ENCODE measurements at places on chromosomes 1 and 21. TPM values are rescaled to one million over a fixed set of nuclear protein-coding genes. Genes with fewer than 3 reads are reported as not detected.

DNA sequence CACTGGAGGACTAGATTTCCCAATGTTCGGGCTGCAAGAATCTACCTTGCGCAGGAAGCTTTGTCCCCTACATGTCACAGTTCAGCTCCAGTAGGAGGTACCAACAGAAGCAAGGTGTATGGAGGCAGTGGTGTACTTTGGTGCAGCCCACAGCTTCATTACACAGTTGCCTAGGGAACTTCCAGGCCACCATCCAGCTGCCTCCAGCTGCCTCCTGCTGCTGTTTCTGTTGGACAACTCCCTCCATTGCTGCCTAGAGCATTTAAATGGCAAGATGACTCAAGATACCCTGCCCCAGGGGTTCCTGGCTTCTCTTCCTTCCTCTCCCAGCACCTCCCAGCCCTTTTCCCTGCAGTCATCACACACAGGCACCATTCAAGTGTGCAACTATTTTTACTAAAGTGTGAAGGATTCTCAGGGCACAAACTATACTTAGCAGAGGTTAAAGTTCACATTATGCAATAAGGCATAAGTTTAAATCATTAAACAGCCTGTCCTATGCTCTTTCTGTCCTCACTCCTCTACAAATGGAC is 39.0 kb upstream of the ATP1A1 start:
- peak overlapping the region; percentile 35 for H3K27ac ChIP-seq
- DNase-seq: peak; percentile 79
- H3K27me3 ChIP-seq: no peaks in the 10 kb centered on the region
- H3K4me1 ChIP-seq: peaks cover 22% of the 10 kb centered on the region
- H3K36me3 ChIP-seq: no peaks in the 10 kb centered on the region

NBPF4 gene
- not detected for total RNA-seq

OR2C3 gene
- total RNA-seq: not detected

TNFRSF9 gene
- total RNA-seq: 1.4 TPM

S100A9 gene
- total RNA-seq: not detected

DYRK3 gene
- 24.0 TPM for total RNA-seq
